ENCODE measurements at places on chromosomes 3 and 15.

- DNase-seq: no peak
These were observed 71.8 kb upstream of the NDN start for GRCh38 chr15:23758891-23759290.

- DNase-seq: peak; percentile 68
These were observed 76.0 kb downstream of the TRANK1 start for GRCh38 chr3:36868614-36869436.

DNA sequence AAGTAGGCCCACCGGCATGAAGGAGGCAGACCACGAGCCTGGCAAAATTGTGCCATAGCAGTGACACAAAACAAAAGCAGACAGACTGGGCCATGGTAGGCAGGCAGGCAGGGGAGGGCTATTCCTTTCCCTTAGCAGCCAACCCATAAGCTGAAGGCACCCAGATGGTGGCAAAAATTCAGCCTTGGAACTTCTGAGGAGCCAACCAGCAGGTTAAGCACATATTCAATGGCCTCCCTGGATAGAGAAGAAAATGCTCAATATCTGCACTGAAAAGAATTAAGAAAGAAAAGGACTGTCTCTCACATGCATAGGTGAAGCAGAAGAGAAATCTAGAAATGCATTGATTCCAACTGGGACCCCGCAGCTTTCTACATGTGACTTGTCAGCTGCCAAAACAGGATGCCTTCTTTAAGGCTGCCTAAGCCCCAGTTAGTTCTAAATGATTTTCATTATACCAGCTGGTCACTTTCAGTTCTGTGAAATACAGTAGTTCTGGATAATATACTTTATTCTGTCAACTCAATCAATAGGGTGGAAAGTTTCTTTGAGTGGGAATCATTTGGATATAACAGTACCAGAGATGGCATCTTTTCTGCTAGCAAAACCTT, 2.7 kb downstream of the PRICKLE2 start:
- no peak for DNase-seq

- DNase-seq: no peak
These were observed 10.8 kb downstream of the TOPAZ1 start for GRCh38 chr3:44252332-44252959.

DNA sequence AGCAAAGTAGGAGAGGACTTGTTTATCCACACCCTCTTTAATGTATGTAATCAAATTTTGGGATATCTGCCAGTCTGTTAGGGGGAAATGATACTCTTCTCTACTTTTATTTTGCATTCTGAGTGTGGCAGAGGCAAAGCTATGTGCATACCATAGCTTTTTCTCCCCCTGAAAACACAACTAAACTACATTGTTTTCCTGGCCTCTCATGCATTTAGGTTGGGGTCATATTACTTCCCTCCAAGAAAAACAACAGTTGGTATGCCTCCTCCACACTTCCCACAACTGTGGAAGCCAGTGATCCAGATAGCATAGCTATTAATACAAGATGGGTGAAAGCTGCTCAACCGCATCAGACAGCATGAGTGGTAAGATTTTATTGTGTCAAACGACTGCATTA, 6.9 kb downstream of the RPL15 start:
- no peak for DNase-seq

DNA sequence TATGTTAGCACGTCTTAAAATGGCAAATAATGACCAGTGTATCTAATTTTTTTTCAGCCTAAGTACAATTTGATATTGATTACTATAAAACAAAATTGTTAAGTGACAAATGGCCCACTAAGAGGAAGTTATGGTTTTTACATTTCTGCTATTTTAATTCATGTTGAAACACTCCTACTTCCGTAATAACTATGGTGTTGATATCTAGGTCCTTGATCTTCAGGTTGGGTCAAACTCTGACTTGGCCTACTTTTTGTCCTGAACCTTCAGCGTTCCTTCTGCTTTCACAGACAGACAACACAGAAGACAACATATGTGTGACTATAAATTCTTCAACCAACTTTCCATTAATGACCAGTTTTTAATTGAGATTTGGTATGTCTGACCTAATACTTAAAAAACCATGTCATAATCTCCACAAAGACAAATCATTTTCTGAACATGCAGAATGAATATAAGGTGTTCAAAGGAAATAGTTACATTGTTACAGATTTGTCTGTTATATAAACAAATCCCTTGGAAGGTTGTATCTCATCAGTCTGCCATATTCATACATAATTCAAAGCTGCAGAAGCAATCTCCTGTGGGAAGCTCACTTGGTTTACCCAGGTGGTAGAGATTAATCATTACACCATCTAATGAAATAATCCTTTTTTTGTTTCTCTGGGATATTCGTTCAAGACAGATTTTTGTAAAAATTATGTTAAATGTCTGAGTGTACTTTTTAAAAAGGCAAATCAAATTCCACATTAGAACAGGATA, 92.1 kb upstream of the TSPAN3 start:
- DNase-seq: no peak

DNA sequence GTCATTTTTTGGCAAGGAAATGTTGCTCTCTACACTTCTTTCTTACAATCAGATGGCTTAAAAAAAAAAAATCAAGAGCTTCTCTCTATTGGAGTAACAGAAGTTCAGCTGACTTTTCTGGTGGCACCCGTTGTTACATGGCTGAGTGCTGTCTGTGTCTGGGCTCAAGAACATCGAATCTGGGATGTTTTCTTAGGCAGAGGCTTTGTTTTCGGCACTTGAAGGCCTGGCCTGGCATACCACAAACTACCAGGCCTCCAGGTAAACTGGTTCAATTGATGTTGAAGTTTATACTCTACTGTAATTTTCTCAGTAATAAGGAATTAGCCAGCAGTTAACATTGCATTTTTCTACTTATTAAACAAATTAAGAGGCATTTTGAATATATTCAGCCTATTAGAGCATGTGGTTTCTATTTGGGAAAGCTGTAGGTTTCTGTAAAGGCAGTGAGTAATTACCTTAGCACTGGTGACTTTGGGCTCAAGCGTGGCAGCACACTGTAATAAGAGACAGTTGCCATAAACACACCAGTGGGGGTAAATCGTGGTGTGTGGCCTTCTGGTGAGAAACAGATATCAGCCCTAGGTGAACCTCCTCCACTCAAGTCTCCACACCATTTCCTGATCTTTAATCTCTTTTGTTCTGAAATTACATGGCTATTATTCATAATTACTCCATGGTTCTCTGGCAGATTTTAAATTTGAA, 544.7 kb downstream of the MECOM start:
- DNase-seq: no peak

DNA sequence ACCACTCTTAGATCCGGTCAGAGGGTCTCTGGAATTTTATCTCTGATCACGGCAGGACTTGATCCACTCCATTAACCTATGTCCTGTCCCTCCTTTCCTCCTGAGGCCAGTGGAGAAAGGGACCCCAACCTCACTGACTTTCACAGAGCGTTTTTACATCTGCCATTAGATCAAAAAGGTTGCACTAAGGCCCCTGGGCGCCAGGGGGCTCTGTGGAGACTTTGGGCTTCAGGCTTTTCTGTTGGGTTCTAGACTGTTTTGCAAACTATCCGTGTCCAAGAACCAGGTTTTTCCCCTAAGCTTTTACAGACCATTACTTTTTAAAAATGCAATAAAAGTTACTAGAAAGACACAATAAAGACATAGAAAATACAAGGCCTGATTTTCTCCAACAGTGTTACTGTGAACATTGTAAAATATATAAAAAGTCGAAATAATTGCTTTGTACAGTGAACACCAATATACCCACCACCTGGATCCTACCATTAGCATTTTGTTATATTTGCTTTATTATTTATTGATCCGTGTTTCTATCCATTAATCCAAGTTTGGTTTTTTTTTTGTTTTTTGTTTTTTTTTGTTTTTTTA, 159.7 kb downstream of the POLR2M start:
- peak; percentile 47 for DNase-seq

- DNase-seq: no peak
These were observed 8.1 kb upstream of the PHC3 start for GRCh38 chr3:170189398-170190256.

GRCh38 chr15:31752905-31753304, 277.4 kb upstream of the CHRNA7 start:
- DNase-seq: no peak

DNA sequence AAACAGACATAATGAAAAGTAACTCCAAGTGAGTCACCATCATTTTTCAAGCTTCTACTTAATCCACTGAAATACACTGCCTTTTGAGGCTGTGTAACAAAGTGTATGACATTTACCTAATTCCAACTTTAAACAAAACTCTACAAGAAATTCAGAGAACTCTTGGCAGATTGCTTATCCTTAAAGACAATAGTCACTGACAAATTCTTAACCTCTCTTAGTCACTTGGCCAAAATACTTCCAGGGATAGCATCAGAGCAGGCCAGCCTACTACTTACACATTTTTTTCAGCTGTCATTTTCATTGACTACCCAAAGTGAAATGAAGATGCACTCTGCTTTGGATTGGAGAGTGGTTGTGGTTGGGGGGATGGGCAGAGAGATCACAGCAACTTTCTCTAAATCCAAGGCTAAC, 3.6 kb downstream of the WWTR1 start:
- DNase-seq: no peak

- no peak for DNase-seq
These were observed 41.4 kb downstream of the ROBO2 start for GRCh38 chr3:77081240-77081661.

GRCh38 chr3:146636881-146637280, 31.7 kb upstream of the PLSCR5 start:
- DNase-seq: no peak

- no peak for DNase-seq
These were observed 3.5 kb upstream of the ZFAND6 start for GRCh38 chr15:80055933-80056332.

DNA sequence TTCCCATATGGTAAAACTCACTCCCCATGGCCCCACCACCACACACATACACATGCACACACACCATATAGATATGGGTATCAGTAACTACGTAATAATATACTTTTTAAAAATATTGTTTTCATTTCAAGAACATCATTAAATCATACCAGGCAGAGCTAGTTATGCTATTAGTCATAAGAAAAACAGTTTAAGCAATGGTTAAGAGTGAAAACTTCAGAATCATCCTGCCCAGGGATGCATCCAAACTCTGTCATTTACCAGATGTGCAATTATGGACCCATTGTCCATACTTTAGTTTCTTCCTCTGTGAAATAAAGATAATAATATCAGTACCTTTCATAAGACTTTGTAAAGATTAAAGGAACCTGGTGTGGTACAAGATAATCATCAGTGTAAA, 608.3 kb downstream of the RBMS3 start:
- DNase-seq: no peak

- DNase-seq: no peak
These were observed 106.3 kb upstream of the ABHD17C start for GRCh38 chr15:80588801-80589200.

GRCh38 chr3:1805331-1805730, 293.3 kb upstream of the CNTN4 start:
- no peak for DNase-seq

DNA sequence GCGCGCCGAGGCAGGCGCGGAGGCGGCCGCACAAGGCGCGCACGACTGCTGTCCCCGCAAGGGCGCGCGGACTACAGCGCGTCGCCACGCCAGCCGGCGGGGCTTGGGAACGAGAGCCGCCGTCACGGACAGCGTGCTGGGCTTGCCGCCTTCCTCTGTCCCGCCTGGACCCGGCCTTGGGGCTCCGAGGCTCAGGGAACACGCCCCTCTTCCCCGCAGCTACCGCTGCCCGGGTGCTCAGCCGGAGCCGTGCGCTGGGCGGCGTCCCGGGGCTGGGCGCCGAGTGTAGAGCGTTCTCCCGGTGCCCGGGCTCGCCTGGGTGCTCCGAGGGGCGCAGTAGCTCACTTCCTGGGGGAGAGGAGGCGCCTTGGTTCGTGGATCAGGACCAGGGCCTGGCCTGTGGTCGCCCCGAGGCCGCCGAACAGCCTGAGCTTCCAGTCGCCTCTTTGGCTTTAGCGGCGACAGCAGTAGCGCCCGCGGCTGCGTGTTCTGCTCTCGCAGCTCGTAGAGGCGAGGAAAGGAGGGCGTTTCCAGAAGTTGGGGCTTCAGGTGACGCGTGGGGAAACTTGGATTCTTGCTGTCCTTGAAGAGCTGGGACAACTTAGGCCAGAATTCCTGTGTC, 226.7 kb upstream of the C2CD4B start:
- peak; percentile 13 for DNase-seq

DNA sequence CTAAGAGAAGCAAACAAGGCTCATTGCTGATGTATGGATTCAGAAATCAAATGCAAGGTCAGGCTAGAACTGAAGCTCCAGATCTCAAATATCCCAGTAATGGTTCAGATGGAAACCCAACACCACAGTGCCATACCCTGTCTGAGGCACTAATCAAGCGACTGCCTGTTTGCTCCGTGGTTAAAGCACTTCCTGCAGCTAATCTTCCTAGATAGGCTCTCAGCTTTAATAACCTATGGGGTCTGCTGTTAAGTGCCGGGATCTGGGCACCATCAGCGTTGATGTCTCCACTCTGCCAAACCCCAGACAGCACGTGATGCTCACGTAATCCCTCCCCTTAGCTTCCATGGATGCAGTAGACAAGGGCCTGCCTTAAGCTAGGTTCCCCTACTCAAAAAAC, 262.6 kb downstream of the MECOM start:
- DNase-seq: no peak

DNA sequence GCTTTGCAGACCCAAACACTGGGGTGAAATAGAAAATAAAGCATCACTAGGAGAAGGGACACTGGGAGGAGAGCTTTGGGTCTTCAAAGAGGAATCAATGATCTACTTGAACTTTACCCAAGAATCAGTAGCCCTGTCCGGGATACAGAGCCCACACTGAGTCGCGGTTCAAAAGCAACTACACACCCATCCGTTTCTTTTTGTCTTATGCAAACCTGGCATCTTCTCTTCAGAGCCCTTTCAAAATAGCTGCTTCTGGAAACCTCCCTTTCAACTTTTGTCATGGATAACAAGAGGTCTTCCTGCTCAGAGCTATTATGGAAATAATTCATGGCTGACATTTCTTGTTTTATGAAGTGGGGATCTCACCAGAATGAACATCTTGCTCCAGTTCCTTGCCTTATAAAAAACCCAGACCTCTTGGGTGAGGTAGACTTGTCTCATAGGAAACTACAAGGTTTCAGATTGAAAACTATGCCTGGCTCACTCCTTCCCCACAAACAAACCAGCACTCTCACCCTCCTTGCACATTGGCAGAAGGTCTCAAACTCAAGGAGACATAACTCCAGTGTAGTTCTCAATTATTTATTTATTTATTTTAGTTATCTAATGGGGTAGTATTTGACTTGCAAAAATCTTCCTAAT, 115.1 kb upstream of the ARHGEF3 start:
- peak; percentile 32 for DNase-seq

DNA sequence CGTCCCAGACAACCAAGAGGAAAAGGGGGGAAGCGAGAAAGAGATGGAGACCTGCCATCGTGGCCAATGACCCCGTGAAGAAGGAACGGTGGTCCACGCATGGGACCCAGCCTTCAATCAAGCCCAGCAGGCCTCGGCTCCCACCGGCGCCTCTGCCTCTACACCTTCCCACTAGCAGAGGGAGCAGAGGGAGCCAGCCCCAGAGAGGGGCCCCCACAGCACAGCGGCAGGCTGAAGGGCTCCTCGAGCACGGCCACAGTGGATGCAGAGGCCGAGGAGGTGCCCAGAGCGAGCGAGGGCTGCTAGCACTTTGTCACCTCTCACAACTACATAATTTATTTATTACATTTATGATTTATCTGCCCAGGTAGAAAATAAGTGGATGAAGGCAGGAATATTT, 68.4 kb upstream of the TOPAZ1 start:
- DNase-seq: no peak

- no peak for DNase-seq
These were observed 66.5 kb upstream of the DAZL start for GRCh38 chr3:16671690-16672089.
